Activated CD4-positive, CD25-positive, alpha-beta regulatory T cell treated with anti-CD3 and anti-CD28 coated beads, Interleukin-2, amount 50 U/mL, for 24 hours (primary cell): ENCODE measurements at places on chromosomes 6 and 20.

GRCh38 chr20:63655249-63655648, 2.0 kb upstream of the STMN3 start:
- no peak for ATAC-seq

- ATAC-seq: no peak
These were observed 267.9 kb downstream of the PLCB1 start for GRCh38 chr20:8399947-8400346.

GRCh38 chr6:33587529-33587928, 7.5 kb upstream of the BAK1 start:
- ATAC-seq: no peak

GRCh38 chr20:44717986-44718385, 2.8 kb downstream of the CCN5 start:
- no peak for ATAC-seq

DNA sequence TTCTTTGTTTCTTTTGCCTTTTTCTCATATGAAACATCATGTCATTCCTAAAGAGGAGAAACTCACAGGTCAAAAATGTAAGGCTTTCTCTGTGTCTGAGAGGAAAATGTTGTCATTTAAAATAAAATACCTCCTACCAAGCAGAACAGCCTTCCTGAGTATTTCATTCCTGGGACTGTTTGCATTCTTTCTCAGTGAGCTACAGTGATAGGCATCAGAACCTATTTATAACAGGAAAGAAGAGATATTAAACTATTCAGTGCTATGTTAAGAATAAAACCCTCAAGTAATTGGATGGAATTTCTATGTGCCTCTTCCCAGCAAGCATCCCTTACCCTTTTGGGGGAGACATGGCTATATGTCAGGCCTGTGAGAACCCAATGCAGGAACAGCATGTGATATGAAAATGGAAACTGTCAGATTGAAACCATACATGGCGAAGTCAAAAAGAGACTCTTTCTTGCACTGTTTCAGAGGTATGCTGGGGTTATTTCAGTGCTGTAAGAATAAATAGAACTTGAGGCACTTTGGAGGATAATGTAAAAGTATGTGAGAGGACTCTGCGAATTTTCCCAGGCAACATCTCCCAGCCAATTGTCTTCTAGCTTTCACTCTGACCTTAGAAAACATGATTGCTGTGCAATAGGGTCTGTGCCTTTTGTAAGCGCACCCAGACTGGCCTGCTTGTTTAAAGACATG, 133.8 kb upstream of the CCN2 start:
- ATAC-seq: no peak

GRCh38 chr20:54058420-54059139, 11.8 kb downstream of the BCAS1 start:
- peak; percentile 27 for ATAC-seq

DNA sequence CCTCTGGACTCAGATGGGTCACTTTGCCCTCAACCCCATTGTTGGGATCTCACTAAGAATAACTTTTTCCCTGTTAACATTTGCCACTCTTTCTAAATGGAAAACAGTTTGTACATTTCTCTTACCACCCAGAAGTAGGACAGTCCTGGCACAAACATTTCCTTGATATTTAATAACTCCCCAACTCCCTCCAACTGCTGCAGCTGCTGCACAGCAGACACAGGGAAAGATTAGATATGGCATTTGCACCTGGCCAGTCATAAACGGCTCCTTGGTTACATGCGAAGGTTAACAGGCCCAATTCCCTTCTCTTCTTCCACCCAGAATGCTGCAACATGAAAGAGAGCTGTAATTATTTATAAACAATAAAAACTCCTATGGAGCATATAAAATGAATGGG, 55.9 kb upstream of the SOX4 start:
- ATAC-seq: no peak

- ATAC-seq: no peak
These were observed 37.1 kb downstream of the FRMD1 start for GRCh38 chr6:168041928-168042327.

DNA sequence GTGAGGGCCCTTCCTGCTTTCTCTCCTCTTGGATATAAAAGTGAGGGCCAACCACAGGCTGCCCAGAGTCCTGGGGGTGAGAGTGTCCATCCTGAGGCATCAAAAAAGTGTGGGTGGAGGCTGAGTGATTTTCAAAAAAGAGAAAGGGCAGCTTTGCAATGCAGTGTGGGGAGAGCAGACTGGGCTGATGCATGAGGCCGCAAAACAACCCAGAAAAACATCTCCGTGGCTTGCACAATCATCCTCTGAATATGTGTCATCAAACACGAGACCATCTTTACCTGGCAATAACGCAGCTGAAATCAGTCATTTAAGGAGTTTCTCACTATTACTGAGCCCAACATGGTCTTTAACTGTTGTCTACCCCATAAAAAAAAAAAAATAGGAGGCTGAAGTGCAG, 191.2 kb upstream of the SOX4 start:
- ATAC-seq: peak; percentile 86

GRCh38 chr6:41605649-41606048, 32.6 kb upstream of the MDFI start:
- no peak for ATAC-seq

DNA sequence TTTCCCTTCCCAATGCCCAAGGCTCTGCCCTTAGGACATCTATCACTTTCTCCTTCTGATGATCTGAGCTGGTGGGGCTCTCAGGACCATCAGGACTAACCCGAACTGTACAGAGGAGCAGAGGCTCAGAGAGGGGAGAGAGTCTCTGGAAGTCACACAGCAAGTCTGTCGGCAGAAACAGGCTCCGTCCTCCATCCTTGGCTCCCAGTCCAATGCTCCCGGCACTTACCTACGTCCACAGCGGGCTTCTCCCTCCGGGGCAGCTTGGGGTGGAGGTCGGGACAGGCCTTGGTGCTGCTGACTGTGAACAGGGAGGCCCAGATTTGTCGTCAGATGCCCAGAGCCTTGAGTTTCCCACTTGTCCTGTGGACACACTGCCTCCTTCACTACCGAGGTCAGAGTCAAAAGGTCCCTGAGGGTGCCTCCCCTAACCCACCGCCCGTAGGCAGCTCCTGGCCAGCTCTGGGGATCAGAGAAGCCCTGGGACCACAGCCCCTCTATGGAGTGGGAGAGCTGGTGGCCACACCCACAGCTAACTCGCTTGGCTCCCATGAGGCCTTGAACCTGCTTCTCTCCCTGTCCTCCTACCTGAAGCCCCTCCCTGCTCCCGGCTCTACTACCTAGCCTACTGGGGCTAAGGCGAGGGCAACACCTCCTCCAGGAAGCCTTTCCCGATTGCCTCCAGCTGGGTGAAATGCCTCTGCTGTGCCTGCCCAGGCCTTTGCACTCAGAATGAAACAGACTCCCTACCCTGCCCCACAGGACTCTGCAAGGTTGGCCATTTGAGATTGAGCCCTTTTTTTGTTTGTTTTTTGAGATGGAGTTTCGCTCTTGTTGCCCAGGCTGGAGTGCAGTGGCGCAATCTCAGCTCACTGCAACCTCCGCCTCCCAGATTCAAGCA, 22.6 kb downstream of the VSTM2L start:
- ATAC-seq: no peak

DNA sequence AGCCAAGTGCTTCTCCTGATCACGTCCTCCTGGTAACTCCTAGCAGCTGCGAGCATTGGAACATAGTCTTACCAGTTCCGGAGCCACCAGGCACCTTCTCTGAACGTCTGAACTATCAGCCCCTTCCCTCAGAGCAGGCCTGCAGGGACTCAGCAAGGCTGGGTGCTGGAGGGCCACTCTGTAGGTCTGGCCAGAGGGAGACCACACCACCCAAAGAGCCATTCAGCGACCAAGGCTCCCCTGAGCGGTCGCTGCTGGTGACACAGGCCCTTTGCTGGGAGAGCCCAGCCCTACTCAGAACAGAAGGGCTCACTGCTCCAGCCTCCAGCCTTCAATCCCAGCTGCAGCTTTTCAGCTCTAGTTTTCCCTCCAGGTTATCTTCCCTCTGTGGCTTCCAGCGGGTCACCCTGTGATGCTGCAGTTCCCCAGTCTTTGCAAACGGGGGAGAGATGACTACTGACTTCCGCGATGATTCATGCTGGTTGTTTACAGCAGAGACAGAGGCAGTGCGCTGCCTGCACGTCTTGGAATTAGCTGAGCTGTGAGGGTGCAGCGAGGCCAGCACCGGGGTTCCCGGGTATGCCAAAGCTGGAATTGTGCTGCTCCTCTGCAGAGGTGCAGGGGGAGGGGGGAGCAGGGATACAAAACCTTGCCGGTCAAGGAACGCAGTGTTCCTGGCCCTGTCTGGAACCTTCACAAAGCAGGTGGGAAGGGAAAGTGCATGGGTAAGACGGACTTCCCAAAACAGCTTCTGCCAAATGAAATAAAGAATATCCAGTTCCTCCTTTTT, 161.4 kb downstream of the LY86 start:
- ATAC-seq: peak; percentile 74

DNA sequence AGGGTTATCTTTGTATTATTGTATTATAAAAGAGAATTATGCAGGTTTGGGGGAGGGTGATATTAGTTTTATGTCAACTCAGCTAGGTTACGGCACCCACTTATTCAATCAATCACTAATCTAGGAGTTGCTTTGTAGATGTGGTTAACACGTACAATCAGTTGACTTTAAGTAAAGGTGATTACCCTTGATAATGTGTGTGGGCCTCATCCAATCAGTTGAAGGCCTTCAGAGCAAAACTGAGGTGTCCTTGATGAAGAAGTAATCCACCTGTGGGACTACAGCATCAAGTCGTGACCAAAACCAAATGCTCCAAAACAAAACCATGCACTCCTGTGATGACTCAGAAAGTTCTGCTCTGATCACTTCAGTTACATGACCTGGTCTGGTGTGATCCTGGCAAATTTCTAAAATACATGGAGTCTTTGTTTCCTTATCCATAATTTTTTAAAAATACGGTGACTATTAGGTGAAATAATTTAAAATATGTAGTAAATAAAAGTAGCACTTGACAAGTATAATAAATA, 114.1 kb downstream of the IYD start:
- no peak for ATAC-seq

DNA sequence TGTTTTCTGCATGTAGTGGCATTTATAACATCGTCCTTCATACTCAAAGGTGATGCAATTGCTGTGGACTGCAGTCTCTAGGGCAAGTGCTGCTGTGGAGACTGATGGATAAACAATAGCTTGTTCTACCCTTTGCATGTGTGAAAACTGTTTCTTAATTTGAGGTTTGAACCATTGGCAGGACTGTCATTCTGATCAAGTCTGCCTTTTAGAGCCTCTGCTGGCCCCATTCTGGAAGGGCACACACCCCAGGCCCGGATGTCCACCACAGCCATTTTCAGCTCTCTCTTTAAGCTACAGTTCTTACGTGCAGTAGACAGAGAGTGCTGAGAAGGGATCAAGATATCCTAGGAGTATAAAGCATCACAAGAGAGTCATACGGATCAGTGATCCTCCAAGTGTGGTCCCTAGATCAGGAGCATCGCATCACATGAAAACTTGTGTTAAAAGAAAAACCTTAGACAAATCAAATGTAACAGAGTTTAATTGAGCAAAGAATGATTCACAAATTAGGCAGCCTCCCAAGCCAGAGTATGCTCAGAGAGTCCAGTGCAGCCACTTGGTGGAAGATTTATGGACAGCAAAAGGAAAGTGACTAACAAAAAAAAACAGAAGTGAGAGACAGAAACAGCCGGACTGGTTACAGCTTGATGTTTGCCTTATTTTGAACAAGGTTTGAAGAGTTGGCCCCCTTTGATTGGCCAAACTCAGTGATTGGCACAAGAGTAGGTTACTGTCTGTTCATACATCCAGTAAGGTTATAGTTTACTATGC, 52.0 kb downstream of the FRK start:
- ATAC-seq: no peak

GRCh38 chr20:12531626-12532025, 477.1 kb upstream of the SPTLC3 start:
- no peak for ATAC-seq

DNA sequence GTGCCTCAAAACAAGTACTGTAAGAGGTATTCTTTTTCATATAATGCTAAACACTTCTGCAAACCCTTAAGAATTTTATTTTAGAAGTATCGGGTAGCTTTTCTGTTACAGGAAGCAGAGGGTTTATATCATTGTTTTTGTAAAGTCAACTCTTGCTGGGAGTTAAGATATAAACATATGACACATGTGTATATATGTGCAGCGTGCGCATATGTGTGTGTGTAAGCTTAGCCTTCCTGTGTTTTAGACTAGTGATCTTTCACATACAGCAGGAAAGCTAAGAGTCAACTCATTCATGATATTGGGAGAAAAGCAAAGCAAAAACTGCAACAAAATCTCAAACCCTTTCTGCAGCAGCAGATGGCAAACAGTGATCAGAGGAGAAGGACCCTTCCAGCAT, 102.4 kb downstream of the ARID1B start:
- ATAC-seq: no peak

DNA sequence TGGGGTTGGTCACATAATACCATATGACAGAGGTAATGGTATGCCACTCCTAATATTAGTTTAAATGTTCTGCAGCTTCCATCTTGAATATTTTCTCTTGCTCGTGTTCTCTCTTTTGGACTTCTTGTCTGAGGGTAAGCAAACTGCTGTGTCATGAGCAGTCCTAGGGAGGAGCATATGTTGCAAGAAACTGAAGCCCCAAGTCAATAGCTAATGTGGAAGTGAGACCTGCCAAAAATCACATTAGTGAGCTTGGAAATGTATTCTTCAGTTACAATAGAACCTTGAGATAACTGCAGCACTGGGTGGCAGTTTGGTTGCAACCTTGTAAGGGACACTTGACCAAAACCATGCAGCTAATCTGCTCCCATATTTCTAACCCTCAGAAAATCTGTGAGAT, 178.2 kb upstream of the IMPG1 start:
- no peak for ATAC-seq

GRCh38 chr6:164827537-164827936, 481.9 kb downstream of the C6orf118 start:
- ATAC-seq: no peak

DNA sequence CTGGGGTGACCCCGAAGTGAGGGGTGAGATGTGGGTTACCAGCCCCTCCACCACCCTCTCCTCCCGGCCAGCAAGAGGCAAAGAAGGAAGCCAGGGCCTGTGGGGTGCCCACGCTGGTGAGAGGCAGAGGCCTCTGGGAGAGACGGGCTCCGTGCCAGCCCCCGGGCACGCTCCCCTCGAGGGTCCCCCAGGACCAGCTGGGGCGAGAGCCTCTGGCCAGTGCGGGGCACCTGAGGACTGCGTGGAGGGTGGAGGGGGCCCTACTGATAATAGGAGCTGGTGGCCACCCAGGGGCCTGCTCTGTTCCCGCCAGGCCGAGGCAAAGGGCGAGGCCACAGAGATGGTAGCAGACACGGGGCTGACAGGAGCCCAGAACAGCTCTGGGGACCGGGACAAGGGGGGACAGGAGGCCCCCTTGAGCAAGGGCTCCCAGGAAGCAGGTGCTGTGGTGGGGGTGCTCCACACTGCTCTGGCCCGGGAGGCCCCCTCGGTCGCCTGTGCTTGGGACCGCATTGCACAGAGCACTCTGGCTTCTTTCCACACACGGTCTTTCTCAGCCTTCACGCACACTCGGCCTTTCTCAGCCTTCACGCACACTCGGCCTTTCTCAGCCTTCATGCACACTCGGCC, 226.9 kb downstream of the TTLL2 start:
- ATAC-seq: no peak
